Substantia nigra (tissue), 51 donors: ENCODE measurements at places on chromosomes 7 and 10.

- no peak for DNase-seq
Measured at GRCh38 chr7:5694912-5695726, 86.3 kb downstream of the RNF216 start.

DNA sequence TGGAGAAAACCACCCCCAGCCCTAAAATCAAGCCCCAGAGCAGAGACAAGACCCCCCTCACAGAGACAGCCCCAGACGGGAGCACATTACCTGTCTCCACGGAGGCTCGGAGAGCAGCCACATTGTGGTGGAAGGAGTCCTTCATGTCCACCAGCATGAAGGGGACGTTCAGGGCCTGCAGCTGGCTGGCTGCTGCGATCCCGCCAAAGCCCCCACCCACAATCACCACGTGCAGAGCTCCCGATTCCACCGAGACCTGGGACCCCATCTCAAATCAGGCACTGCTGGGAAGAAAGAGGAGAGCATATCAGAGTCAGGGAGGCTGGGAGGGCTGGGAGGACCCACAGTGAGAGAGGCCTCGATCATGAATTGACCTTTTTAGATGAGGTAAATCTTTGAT is 8.8 kb downstream of the AIFM2 start:
- no peak for DNase-seq

DNA sequence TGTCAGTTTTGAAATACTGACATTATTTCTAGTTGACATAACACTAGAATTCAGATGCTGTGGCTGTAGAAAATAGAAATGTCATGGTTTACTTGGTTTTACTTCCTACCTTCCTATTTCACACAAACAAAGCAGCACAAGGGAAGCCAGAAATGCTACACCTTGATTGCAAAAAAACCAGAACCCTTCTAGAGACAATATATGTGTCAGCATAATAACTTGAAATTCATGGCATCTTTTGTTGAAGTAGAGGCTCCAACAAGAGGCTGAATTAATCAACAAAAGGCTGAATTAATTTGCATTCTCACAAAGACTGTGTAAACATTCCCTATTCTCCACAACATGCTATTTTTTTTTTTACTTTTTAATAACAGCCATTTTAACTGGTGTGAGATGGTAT is 25.2 kb downstream of the ZNF117 start:
- DNase-seq, result no peak

- no peak for DNase-seq
Measured at GRCh38 chr7:155840909-155841308, 28.6 kb upstream of the SHH start.

GRCh38 chr10:116444527-116445142 is 17.0 kb downstream of the PNLIPRP3 start:
- DNase-seq, result no peak

DNA sequence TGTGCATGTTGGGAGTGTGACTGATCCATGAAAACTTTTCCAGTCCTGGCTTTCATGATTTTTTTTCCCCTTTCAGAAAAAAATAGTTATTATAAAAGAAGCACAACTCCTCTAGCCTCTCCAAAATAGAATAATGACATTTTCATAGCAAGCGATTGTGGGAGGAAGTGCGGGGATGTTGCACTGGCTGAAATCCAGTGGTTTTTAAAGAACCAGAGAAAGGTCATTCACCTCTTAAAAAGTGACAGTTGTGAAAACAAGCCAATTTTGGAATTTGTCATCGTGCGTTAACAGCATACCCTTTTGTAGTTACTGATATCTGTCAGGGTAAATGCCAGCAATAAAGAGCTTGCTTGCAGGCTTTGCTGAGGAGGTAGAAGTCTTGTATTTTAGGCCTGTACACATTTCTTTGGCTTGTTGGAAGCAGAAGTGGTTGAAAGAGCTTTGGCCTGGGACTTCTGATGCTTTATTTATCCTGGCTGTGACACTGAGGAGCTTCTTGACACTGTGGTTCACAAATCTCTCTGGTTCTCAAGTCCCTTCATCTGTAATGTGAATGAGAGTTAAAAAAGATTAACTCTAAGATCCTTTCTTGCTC is 545.9 kb downstream of the REEP3 start:
- DNase-seq, result no peak

- DNase-seq, result peak; percentile 81
Measured at GRCh38 chr10:50621968-50622705, 1.6 kb downstream of the SGMS1 start.

DNA sequence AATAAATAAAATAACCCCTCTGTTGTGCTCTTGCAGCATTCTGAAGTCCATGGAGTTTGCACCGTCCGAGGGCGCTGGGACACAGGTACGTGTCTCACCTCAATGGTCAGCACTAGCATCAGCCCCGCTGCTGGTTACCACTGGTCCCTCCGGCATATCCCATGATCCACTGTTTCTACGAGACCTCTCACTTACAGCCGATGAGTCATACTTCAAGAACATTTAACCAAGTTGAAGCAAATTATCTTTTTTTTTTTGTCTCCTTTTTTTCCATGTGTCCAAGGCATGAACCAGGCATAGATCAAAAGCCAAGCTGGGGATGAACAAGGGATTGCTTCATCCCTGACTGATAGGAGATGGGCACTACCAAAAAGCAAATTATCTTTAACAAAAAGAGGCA is 92.9 kb upstream of the SH2B2 start:
- no peak for DNase-seq

DNA sequence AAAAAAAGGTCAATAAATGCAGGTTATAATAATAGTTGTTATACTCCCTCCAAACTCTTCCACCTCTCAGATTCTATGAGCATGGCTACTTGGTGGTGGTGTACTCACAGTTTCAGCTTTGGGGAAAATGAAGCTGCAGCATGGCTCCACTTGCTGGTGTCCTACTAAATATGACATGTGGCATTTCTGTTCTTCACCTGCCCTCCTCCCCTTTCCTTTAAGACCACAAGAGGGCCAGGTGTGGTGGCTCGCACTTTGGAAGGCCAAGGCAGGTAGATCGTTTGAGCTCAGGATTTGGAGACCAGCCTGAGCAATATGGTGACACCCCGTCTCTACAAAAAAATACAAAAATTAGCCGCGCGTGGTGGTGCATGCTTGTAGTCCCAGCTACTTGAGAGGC is 101.1 kb downstream of the SLC37A3 start:
- DNase-seq, result no peak

- no peak for DNase-seq
Measured at GRCh38 chr10:110723224-110723891, 79.2 kb downstream of the RBM20 start.

GRCh38 chr10:44723082-44723481 is 188.1 kb upstream of the TMEM72 start:
- no peak for DNase-seq

- no peak for DNase-seq
Measured at GRCh38 chr10:123470336-123470921, 195.7 kb upstream of the GPR26 start.

- no peak for DNase-seq
Measured at GRCh38 chr7:148852272-148852671, 31.8 kb downstream of the EZH2 start.

DNA sequence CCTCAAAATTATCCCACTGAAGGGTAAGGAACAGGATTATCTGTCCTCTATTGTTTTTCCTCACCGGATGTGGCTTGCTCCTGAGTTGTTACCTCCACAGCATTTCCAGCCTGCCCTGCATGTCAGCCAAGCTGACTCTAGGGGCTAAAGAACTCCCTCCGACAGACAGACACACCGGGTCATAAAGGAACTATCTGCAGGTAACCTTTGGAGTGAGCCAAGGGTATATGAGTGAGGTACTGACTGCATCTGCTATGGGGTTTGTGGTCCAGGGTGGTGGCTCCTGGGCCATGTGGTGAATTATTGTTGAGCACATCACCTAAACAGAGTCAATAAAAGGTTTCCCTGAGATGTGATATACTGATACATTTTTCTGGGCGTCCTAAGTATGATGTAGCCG is 6.9 kb upstream of the KAZALD1 start:
- DNase-seq, result no peak

- DNase-seq, result no peak
Measured at GRCh38 chr7:64308016-64308270, 5.8 kb upstream of the ZNF736 start.

- no peak for DNase-seq
Measured at GRCh38 chr10:58820861-58821751, 308.4 kb downstream of the BICC1 start.

DNA sequence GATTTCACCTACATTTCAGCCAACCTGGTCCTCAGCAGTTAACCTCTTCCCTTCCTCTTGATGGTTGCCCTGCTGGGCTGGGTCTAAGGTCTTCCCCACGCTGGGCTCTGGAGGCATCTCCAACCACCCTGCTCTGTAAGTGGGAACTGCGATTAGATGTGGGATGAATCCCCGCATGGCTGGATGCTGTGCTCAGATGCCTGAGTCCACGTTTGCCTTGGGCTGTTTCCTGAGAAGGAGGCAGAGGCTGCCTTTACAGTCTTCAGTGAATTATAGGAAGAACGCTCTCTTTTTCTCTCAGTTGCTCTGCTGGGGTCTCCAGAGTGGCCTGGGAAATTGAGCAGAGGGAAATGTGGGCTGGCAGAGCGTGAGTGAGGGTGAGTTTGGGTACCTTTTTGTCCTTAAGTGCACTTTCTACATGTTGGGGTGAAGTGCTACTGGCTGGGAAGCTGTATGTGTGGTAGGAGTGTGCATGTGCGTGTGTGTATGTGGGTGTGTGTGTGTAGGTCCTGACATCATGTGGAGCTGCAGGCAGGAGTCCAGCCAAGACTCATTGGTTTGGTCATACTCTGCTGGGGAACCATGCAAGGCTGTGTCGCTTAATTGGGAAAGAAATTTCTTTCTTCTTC is 1.5 kb downstream of the GIMAP8 start:
- DNase-seq, result no peak

- no peak for DNase-seq
Measured at GRCh38 chr7:108265007-108265406, 134.8 kb upstream of the LAMB4 start.

DNA sequence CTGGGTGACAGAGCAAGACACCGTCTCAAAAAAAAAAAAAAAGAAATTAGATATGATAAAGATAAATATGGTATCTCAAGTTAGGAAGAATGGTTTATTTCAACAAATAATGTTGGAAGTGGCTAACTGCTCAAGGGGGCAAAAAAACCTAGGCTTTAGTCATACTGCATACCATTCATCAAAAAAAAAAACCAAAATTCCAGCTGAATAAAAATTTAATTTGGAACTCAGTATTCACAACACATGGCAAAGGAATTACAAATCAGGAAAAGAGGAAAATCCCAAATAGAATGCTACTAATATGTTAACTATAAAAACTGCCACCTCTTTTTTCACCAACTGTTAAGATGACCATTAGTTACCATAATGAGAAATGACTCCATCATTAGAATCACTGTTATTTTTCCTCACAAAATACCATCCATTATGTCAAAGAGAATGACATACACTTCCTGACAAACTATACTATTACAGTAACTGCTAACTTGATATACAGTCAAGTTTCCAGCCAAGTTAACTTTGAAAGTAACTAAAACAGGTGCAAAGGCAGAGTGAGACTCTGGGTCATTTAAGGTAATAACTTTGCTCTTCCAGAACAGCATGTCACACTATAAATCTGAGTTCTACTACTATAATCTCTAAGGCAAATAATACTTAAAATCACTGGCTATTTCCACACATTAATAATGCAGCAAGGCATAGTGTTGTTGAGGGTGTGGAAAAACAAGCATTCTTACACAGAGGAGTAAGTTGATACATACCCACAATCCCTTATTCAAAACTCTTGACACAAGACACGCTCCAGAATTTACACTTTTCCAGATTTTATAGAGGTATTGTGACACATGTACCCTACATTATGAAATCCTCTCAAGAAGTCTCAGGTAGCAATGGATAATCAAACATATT is 10.2 kb downstream of the KBTBD2 start:
- DNase-seq, result no peak

GRCh38 chr10:99945263-99945662 is 64.5 kb downstream of the DNMBP start:
- no peak for DNase-seq

DNA sequence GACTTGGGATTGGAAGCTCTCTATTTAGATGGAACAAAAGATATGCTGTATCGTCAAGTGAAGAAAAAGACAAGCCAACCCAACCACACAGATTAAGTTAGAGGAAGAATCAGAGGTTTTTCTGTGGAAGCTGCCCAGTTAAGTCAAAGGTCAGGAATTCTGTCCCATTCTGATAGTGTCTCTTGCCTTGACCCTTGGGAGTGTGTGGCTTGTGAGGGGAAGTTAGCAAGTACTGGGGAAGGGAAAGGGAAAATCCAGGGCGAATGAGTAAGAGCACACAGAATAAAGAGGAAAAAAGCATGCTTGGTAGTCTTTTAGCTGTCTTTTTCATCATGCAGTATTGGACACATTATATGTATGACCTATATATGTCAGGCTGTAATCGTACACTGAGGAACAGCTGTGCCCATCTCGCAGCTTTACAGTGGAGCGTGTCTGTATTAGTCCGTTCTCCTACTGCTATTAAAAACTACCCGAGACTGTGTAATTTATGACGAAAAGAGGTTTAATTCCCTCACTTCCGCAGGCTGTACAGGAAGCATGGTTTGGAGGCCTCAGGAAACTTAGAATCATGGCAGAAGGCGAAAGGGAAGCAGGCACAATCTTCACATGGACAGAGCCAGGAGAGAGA is 197.2 kb downstream of the GALNT17 start:
- no peak for DNase-seq

DNA sequence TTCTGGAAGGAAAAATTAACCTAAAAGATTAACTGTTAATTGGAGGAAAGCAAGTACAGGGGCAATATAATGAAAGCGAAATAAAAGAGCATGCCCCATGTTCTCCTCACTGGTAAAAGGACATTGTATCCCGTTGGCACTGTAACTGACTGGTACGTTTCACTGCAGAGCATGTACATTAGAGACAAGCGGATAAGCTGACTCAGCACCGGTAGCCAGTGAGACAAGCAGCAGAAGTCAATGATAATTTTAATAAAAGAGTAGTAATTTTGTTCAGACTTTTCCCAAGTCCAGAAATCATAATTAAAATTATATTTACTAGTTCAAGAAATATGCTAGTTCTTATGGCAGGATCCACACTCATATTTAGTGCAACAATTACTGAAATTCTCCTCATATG is 161.5 kb upstream of the VWC2 start:
- DNase-seq, result no peak

- no peak for DNase-seq
Measured at GRCh38 chr10:99297033-99297432, 32.1 kb upstream of the CNNM1 start.

DNA sequence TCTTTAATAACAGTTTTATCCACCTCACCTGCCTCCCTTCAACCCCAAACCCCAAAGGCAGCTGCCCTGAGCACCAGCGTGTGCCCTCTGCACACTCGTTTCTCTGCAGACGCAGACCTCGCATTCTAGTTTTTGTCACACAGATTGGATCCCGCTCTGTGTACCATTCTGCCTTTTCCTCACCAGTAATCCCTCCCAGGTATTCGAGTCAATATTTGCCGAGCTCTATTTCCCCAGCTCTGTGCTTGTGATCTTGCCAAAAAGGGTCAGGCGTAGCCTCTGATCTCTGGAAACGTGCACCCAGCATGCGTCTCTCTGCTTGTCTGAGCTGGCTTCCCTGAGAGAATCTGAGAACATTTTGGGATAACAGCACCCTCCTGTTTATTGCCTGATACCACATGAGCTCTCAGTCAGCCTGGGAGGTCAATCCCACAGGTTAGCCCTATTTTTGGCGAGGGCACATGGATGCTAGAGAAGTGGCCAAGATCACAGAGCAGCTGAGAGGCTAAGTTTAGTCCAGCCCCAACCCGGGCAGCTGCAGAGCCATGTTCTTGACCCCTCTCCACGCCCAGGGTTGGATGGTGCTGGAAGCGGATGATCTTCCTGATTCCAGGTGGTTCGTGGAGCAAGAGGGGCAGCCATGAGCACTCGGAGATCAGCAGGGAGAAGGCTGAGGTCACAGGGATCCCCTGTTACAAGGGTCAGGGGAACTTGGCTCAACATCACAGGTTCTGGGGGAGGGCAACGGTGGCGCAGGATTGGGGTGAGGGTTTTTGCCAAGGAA is 29.1 kb downstream of the FOXL3 start:
- DNase-seq, result no peak
